ENCODE measurements at places on chromosomes 3 and 15.

DNA sequence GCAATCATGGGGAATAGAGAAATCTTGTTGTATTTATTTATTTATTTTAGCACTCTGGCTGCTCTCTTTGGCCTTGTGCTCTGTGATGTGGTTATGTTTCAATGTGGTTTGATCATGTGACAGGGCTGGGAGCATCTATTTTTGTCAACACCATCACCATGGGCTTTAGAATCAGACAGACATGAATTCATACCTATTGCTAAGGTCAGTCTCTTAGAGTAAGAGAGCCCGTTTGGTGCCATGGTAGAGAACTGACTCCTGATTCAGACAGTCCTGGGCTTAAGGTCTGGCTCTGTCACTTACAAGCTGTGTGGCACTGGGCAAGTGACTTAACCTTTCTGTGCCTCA, 157.0 kb downstream of the RYR3 start:
- DNase-seq: peak; percentile 43

- no peak for DNase-seq
Observed at GRCh38 chr3:125083776-125084175, 28.0 kb upstream of the HEG1 start.

DNA sequence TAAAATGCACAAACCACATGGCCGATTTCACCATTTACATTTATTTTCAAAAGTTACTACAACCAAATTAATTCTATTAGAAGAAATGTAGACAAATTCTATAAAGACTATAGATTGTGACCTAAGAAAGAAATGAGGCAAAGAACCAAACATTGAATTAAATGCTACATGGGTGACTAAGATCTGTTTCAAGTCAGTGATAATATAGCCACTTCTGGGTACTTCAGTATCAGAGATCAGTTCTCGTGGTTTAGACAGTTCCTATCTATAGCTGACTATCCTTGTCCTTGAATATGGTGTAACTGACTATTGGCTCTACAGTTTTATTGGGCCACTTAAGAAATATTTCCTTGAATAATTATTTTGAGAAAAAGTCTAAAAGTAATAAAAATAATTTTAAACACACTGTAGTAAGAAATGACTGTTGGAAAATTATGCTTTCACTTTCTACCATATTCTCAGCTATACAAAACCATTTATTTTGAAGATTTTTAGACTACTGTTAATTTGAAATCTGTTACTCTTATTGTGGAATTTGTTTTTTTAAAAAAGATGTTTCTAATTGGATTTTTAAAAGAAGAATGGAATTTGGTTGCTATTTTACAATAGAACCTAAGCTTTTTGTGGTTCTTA, 14.1 kb downstream of the KCNMB3 start:
- DNase-seq: peak; percentile 22

GRCh38 chr3:13890377-13891016, 10.6 kb upstream of the WNT7A start:
- DNase-seq: no peak

DNA sequence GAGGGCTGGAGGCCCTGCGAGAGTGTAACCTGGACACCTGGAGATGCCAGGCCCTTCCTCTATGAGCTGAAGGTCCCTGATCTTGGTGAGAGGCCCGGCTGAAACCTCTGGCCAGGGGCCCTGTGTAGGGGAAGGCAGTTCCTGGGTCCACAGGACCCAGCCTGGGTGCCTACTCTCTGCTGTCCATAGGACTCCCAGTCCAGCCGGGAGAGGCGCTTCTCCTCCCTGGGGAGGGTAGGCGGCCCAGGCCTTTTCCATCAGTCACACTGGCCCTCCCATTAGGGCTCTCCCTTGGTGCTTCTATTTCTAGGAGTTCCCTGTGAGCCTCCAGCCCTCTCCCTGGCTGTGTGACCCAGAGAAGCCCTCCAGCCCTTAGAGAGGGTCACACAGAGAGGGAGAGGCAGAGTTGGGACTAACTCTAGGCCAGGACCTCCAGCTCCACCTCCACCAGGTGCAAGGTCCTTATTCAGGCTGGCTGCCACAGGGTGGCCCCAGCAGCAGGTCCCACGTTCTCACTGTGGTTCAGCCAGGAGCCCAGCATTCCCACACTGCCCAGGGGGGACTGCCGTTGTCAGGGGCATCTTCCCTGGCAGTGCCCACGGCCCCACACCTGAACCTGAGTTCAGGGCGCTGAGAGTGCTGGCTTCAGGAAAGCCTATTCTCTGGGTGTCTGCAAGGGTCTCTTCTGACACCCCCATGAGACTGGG, 146.8 kb downstream of the SMAD6 start:
- DNase-seq: no peak

DNA sequence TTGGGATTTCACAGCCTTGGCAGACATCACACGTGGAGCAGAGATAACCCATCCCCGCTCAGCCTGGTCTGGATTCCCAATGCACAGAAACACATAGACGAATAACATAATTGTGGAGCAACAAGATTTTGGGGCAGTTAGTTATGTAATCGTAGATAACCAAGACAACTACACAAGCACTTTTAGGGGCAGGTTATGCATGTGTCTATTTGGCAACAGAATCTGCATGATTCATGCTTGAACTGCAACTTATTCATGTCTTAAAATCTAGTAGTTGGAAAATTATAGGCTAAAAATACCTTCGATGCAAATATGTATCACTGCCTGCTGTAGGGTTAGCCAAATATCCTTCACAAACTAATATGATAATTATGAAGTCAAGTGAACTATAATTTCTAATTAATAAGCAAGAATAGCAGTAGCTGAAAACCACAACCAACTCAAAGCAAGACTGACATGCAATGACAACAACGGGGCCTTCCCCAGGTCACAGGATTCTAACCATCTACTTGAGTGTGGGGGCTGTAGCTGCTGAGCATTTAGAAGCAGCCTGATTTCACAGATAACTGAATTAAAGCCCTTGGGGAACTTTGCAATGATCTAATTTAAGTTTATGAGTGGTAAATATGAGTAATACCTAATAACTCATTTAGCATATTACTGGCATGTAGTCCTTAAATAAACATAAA, 31.1 kb downstream of the DGKG start:
- no peak for DNase-seq

GRCh38 chr3:197371591-197372046, 73.2 kb upstream of the DLG1 start:
- DNase-seq: no peak

- DNase-seq: peak; percentile 83
Observed at GRCh38 chr3:147418808-147419701, 9.9 kb downstream of the ZIC1 start.

- DNase-seq: no peak
Observed at GRCh38 chr3:2929574-2929973, 180.6 kb downstream of the IL5RA start.

DNA sequence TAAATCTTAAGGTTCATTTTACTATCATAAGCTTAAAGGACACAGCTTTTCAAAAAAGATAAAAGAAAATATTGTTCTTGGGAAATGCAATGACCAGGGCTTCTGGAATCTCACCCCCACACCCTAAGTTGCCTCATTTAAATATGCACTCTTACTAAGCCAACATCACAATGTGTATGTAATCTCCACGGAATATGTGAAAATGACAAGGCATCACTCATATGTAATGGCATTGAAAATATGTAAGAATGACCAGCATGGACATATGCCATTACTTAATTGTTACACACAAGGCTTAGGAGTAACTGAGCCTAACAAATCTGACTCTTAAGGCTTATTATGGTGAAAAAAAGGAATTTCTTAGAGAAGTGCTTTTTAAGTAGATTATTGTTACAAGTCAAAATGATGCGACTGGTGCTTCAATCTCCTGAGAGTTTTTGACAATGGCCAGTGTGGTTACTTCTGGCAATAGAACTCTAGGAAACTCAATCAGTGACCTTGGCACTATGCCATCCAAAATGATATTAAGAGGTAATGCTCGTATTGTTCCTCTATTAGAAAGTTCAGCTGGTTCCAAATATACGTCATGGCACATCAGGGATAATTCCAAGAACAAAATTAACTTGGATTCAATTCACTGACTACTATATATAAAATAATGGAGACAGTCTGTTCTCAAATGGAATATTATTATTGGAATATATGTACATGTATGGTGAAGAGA, 290.0 kb upstream of the PLSCR5 start:
- DNase-seq: no peak

DNA sequence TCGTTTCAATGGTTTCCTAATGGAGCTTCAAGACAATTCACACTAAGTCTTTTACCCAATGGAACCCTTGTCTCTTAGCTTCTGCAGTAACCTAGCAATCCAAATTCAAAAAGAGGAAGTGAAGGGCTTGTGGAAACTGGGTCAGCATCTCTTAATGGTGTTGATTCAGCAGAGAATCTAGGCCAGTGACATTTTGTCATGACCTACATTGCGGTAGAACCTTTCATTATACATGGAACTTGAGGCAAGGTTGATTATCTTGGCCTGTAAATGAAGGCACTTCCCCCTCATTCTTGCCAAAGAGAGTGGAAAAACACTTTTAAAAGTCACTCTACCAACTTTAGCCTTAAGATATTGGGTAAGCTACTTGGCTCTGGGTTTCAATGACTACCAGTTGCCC, 42.8 kb downstream of the C2CD4B start:
- DNase-seq: no peak

- DNase-seq: no peak
Observed at GRCh38 chr15:56124391-56124790, 119.3 kb downstream of the RFX7 start.

DNA sequence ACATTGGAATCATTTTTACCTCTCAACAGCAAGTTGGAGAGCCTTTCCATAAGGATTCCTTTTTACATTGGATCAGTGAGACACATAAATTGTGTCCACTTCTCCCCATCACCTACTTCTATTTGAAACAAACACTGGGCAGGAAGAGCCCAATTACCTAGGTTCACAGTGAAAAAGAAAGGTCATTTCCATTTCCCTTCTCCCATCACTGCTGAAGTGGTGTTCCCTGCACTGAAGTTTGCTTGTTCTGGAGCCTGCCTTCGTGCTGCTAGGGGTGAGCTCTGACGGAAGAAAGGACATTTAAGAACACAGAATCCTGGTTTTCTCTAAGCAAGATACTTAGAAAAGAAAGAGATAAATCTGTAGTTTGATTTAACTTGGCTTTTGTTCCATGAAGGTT, 123.8 kb upstream of the ZBTB20 start:
- no peak for DNase-seq

- DNase-seq: no peak
Observed at GRCh38 chr3:185521349-185522138, 22.7 kb upstream of the TMEM41A start.

DNA sequence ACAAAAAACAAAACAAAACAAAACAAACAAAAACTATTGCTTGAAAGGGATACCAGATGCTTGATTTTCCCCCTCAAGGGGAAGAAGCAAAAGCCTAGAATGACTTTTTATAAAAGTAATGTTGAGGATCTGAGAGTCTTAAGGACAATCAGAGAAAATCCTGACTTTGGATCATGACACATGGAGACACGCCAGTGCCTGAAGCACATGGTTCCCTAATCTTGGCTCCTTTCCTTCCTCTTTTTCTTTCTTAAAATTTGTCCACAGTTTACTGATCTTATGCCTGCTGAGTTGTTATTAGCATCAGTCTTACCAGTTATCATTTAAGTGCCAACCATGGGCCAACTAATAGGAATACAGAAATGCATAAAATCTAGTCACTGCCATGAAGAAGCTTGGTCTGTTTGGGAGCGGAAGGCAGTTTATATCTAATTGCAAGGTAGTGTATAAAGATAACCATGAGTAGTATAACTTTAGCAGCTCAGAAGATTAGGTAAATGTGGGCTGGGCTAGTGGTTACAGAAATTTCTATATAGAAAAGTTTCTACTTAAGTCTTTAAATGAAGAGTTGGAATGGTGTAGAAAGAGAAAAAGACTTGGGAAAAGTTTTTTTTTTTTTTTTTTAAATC, 6.9 kb downstream of the GLCE start:
- no peak for DNase-seq

DNA sequence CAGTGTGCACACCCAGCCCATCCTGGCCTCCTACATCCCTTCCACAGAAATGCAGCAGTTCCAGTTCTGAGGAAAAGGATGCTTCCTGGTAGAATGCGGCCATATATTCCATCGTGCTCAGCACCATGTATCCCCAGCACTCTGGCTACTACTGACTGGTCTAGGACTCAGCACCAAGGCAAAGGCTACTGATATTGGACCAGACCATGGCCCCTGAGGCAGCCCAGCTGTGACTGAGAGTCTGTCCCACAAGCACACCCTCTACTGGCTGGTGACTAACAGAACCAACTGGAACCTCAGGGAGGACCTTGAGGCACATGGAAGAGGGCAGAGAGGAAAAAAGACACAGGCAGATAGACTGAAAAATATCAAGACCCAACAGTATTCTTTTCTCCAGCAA, 30.0 kb downstream of the TARS3 start:
- no peak for DNase-seq

- DNase-seq: no peak
Observed at GRCh38 chr15:71245588-71245987, 130.3 kb downstream of the THSD4 start.

DNA sequence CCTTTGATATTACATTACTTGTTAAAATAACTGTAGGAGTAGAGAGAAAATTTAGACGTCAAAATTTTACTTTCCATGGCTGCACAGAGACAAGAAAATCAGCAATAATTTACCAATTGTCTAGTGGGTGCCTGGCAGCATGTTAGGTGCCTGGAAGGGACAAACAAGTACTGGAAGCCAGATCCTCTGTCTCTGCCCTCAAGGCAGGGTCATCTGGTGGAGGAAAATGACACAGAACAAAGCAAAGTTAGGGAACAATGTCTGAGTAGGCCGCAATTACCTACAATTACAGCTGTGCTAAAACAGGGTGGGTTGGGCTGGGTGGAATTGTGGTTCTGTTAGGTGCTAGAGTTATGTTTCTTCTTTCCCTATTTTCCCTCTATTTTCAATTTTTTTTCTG, 7.4 kb downstream of the CCDC174 start:
- no peak for DNase-seq

DNA sequence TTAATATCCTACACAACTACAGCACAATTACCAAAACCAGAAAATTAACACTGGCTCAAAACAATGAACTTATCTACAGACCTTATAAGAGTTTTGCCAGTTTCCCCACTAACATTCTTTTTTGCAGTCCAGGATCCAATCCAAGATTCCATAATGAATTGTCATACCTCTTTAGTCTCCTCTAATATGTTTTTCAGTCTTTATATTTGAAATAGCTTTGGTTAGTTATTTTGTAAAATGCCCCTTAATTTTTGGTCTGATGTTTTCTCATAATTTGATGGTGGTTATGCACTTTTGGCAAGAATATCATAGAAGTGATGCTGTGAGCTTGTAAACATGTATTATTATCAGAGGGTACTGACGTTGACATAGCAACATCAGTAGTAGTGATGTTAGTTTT, 124.3 kb downstream of the ISL2 start:
- no peak for DNase-seq

All from MM.1S (cell line).